ENCODE measurements at places on chromosomes 11 and 22. TPM values are rescaled to one million over a fixed set of nuclear protein-coding genes. Genes with fewer than 3 reads are reported as not detected.
A peak's percentile ranks its signal among the peaks of the same experiment; 100 is the strongest.

- no peak for DNase-seq
These were observed 134.5 kb downstream of the WNT7B start for GRCh38 chr22:45842291-45842991.

DNA sequence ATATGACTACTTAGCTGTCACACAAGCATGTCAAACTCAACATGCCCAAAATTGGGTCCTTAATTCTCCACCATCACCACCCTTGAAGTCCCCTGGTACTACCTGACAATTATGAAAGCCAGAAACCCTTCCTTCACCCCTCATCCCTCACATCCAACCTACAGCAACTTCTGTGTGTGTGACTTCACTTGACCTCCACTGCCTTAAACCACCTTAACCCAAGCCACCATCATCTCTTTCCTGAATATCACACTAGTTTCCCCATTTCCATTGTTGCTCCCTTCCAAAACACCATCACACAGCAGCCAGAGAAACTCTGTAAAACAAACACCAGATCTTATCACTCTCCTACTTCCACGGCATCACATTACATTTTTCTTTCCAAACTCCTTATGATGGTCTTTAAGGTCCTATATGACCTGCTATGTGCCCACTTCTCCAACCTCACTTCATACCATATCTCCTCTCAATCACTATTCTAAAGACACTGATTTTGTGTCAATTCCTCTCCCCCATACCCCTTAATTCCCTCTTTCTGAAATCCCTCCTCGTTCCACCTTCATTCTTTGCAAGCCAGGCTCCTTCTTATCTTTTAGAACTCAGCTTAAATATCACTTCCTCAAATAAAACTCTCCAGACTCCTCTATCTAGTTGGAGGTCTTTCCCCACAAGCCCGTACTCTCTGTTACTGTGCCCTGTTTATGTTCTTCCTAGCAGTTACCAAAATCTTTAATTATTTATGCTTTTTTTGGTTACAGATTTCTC, 124.9 kb downstream of the RBFOX2 start:
- DNase-seq: no peak

Gene HTR3A
- not detected for polyA plus RNA-seq

DNA sequence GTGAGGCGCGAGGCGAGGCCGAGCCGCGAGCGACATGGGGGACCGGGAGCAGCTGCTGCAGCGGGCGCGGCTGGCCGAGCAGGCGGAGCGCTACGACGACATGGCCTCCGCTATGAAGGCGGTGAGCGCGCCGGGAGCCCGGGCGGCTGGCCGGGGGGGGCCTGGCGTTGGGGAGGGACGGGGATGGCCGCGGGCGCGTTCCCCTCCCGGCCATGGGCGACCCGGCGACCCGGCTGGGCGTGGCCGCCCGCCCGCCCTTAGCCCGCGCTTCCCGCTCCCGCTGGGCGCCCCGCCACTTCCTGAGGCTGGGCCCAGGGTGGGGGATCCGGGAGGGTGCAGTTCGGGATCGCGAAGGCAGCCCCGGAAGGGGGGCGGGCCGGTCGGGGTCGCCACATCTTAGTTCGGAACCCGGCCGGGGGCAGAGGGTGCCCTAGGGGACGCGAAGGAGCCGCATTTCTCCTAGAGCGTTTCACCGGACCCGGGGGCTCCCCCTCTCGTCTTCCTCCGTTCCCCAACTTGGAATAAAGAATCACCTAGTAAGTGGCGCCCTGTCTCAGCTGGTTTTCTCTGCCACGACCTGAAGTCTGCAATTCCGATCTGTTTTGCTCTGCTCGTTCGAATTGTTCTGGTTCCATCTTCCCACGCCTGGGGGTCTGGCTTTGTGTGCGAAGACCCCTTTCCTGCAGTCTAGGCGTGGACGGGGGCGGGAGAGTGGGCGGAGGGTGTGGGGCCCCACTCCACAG, 536 bp downstream of the YWHAH start:
- DNase-seq: peak; percentile 72

Gene ANKK1
- 0.17 TPM for polyA plus RNA-seq

Gene TBX10
- polyA plus RNA-seq: not detected

Measured in muscle of leg (tissue), 16 donors.